ENCODE measurements at places on chromosomes 3 and 15.

GRCh38 chr3:114104414-114104813, 47.9 kb downstream of the QTRT2 start:
- no peak for DNase-seq

DNA sequence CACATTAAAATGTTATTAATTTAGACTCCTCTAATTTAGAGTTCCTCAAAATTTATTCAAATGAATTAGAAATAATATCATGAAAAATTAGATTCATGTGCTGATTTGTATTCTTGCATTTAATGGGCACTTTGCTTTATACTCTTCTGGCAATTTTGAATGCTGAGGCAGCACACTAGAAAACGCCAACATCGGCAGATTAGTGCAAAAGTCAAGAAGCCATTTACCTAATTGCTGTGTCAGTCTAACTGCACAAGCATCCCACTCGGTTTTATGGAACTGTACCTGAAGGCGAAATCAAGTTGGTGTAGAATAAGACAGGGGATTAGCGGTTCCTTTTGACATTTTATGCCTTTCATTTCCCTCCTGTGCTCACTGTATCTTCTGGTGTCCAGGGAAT, 382.0 kb downstream of the ROBO2 start:
- DNase-seq: no peak

DNA sequence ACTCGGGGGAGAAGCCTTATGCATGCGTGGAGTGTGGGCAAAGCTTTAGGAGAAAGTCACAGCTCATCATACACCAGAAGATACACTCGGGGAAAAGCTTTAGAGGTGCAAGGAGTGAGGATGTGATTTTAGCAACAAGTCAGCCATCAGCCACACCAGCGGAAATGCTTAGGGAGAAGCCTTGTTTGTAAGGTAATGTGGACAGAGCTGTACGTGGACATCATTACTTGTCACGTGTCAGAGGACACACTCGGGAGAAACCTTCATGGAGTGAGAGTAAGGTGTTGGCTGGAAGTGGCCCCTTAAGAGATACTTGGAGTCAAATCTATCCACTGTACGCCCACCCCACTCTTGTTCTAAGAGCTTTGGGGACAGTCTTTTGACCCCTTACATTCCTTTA, 28.7 kb downstream of the ZNF589 start:
- no peak for DNase-seq

- no peak for DNase-seq
Observed at GRCh38 chr3:117195034-117195433, 485.5 kb downstream of the TUSC7 start.

- no peak for DNase-seq
Observed at GRCh38 chr3:28835249-28835648, 445.6 kb upstream of the RBMS3 start.
